ENCODE measurements at places on chromosomes 2 and 18.
A peak's percentile ranks its signal among the peaks of the same experiment; 100 is the strongest.

GRCh38 chr2:86411396-86411795, 29.8 kb upstream of the KDM3A start:
- no peak for DNase-seq

- DNase-seq, result no peak
Observed at GRCh38 chr2:219744600-219744999, 117.2 kb downstream of the SLC4A3 start.

DNA sequence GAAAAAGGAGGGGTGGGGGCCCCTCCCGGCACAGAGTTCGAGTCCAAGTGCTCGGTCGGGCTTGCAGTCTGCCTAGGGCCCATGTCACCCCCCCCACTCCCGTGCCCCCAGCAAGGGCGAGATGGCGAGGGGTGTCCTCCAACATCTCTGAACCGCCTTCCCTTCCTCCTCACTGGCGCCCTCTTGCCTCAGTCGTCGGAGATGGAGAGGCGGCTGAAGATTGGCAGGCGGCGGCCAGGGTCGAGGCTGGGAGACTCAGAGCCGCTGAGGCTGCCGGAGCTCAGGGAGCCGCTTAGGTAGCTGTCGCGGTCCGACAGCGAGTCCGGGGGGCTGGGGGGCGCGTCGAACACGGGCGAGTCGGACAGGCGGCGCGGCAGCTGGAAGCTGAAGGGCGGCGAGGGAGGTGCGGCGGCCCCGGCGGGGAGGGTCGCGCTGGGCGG, 2.3 kb downstream of the ZFP36L2 start:
- DNase-seq, result peak; percentile 56

DNA sequence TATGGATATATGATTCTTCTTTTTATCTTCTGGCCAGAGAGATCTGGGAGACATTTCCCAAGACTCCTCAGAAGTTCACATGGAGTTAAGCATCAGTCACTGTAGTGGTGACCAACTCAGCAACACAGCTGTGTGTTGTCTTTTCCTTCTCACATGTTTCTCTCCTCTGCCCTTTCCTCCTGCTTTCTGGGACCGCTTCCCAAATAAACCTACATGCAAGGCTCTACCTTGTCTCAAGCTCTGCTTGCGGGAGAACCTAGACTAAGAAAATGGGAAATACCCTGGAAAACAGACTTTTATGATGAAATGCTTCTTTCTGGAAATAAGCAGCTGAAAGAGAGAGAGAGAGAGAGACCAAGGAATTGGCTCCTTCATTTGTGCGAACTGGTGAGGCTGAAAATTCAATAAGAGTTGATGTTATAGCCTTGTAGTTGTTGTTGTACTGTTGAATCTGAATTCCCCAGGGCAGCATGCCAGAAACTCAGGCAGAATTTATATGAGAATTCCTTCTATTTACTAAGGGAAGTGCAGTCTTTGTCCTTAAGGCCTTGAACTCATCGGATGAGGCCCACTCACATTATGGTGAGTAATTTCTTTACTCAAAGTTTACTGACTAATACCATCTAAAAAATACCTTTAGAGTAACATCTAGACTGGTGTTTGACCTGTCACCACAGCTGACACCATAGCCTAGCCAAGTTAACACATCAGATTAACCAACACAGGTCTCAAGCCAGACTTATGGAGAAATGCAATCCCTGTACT, 22.7 kb upstream of the DSC1 start:
- no peak for DNase-seq

DNA sequence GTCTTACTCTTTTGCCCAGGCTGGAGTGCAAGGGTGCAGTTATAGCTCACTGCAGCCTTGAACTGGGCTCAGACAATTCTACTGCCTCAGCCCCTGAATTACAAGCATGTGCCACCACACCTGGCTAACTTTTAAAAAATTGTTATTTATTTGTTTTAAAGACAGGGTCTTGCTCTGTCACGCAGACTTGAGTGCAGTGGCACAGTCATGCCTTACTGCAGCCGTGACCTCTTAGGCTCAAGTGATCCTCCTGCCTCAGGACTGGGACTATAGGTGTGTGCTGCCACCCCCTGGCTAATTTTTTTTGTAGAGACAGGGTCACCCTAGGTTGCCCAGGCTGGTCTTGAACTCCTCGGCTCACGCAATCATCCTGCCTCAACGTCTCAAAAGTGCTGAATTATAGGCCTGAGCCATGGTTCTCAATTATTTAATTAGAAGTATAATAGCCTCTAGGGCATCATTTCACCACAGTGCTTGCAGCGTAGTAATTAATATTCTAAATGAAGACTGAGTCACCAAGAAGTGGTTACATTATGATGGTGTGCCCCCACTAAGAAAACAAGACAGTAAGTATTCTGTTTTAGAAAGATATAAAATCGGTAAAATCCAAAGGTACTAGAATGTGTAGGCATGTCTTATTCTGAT, 69.6 kb downstream of the EML4 start:
- peak; percentile 20 for DNase-seq

DNA sequence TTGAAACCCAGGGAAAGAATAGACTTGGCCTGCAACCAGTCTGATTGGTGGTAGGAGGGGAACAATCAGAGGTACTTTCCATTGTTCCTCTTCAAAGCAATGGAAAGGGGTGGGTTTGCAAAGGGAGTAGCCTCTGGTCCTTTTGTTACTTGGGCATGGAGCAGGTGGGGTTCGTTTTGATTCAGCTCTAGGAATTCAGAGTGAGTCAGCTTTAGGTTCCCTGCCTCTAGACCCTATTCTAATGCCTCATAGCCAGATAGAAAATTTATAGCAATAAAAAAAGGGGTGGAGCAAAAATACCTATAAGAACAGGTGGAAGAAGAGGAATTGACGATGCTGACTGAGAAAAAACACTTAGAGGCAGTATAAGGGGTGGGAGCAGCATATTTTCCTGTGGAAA, 636.4 kb downstream of the PLCL1 start:
- no peak for DNase-seq

- no peak for DNase-seq
Observed at GRCh38 chr2:81835321-81836000, 1530.9 kb upstream of the LRRTM1 start.

GRCh38 chr2:200786423-200786822, 25.3 kb upstream of the BZW1 start:
- no peak for DNase-seq

DNA sequence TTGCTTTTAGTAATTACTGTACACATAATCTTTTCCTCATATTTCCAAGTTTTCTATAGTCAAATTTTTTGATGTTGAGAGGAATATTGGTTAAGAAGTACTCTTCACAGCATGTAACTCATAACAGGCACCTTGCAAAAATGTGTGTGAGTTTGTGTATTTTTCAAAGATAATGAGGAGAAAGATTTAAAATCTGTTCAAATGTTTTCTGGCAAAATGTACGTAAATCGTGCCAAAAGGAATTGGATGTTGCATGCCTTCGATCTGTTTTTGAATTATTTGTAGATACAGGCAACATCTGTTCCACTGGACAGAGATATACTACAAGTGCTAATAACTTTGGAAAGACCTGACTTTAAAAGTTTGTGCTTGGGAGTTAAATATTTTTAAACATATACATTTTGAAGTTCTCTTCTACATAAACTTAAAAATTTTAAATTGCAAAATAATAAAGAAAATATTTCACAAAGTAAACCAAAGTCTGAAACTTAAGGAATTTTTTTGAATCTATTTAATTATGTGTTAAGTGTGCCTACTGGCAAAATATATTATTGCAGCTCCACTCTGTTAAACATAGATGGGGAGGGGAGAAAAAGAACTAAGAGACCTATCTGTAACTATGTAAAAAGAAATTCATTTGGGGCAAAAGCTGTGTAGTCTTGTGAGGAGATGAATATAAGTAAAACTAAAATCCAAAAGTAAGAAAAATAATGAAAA, 133.5 kb upstream of the UBE2E3 start:
- DNase-seq, result no peak

DNA sequence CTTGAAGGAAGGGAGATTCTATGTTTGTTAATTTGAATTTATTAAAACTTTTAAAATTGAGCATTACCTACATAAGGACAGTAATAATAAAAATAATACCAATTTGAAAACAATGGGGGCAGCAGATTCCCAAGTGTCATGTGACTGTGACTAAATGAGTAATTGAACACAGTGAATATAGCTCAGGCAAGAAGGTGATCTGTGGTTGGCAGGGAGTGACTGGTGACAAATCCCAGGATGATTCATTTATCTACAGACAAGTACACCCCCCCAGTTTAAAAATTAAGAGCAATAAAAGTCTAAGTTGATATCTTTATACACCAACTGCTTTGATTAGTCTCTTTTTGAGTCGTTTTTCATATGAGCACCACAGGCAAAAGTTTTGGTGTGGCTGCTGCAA, 299.5 kb downstream of the ARHGAP15 start:
- peak; percentile 13 for DNase-seq

DNA sequence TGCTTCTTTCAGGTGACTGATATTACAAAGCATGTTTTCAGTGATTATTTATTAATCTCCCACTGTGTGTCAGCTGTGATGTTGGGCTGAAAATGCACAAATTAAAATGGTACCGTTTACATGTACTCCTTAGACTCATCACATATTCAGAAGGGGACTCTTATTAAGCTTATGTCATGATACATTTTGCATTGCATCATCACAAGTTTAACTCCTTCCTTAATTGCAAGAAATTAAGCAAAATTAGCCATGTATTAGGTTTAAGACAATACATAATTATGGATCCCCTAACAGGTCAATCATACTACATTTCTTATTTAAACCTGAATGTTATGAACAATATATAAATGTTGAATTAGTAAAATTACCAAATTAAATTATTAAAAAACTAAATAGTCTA, 899.1 kb downstream of the TMEM182 start:
- no peak for DNase-seq

DNA sequence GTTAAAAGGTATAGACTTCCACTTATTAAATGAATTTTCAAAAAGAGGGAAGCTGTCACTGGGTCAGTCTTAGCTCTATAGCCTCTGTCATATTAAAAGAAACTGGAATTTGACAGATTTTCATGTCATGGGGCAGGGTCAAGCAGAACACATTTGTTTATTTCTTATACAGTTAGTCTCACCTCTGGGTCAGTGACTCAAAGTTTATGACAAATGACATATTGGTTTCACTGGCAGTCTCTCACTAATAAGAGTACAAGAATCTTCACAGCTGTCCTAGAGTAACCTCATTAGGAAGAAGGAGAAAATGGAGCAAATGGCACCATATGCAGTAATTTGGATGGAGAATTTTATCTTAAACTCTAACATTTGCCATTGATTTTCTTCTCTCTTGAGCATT, 63.2 kb downstream of the MBD2 start:
- no peak for DNase-seq

- DNase-seq, result no peak
Observed at GRCh38 chr2:171807831-171808393, 86.1 kb downstream of the SLC25A12 start.

- no peak for DNase-seq
Observed at GRCh38 chr2:156864325-156864724, 393.2 kb upstream of the GALNT5 start.

DNA sequence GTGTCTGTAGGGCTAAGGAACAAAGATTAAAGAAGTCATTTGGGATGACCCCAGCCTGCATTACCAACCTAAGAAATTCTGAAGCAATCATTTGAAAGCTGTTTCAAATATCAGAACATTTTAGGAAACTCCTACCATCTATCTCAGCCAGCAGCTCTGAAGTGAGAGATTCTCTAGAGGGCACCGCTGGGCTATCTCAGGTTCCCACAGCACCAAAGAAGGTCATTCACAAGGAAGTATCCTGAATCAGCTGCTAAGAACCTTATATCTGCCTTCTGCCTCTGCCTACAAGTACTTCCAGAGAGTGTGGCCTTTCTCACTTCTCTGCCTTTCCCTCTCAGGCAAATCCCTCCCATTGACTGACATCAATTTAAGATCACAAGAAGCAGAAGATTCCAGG, 13.4 kb upstream of the EVA1A start:
- DNase-seq, result no peak

DNA sequence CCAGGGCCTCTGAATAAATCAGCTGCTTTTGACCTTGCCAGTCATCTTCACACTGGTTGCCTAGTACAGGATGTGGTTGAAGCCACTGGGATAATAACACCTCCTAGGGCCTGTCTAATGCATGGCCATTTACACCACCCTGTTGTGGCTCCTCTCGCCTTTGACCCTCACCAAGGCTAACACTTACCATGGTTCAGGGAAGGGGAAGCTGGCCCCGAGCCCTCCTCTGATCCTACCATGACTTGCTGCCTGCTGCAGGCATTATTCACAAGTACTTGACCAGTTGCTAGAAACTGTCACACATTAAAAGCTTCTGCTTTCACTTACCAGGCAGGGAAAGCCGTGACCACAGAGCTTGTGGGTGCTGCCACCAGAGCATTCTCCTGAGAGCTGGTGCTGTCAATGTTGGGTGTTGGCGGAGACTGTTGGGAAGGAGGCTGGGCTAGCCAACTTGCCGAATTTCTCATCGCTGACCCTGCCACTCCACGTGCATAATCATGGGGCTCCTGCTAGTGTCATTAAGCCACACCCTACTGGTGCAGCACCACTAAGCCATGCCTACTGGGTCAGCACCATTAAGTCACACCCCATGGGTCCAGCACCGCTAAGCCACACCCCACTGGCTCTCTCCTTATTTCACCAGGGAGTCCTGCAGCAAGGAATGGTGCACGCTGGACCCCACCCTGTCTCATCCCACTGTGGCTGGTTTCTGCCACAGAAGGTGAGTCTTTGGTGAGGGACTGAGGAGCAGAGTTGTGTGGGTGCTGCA, 47.0 kb upstream of the TTC39C start:
- DNase-seq, result no peak

Measured in stimulated activated CD4-positive, alpha-beta T cell treated with anti-CD3 and anti-CD28 coated beads, Interleukin-2, amount 100 ng/mL, for 4 hours (primary cell).